ENCODE measurements at places on chromosomes 11 and 22.

DNA sequence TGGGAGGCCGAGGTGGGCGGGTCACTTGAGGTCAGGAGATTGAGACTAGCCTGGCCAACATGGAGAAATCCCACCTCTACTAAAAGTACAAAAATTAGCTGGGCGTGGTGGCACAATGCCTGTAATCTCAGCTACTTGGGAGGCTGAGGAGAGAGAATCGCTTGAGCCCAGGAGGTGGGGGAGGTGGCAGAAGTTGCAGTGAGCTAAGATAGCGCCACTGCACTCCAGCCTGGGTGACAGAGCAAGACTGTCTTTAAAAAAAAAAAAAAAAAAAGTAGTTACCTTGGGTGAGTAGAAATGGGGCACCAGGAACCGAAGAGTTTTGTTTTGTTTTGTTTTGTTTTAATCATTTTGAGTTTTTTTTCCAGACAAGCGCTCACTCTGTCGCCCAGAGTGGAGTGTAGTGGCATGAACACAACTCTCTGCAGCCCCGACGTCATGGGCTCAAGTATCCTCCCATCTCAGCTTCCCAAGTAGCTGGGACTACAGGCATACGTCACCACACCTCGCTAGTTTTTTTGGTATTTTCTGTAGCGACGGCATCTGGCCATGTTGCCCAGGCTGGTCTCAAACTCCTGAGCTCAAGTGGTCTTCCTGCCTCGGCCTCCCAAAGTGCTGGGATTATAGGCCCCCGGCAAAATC, 15.8 kb downstream of the THAP12 start:
- ATAC-seq = no peak

GRCh38 chr22:28650463-28650862, 29.2 kb downstream of the TTC28 start:
- ATAC-seq = no peak

- ATAC-seq = no peak
Observed at GRCh38 chr11:37364246-37364839, 766.3 kb upstream of the RAG2 start.

DNA sequence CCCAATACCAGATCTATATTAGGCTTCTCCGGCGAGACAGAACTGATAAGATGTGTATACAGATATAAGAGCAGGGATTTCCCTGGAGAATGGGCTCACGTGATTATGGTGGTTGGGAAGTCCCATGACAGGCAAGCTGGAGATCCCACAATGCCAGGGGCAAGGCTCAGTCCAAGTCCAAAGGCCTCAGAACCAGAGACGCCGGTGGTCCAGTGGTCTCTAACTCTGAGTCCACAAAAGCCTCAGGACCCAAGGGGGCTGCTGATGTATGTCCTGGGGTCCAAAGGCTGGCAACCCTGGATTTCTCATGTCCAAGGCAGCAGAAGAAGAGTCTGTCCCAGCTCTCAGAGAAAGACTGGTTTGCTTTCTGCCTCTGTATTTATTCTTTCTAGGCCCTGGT, 15.8 kb upstream of the OSBPL5 start:
- ATAC-seq = no peak

Measured in activated T-helper 17 cell treated with anti-CD3 and anti-CD28 coated beads, Interleukin-2, amount 50 U/mL, for 72 hours (primary cell).